ENCODE measurements at places on chromosomes 13 and 19.

- DNase-seq: no peak
These were observed 222.5 kb upstream of the SPRY2 start for GRCh38 chr13:80563439-80563838.

DNA sequence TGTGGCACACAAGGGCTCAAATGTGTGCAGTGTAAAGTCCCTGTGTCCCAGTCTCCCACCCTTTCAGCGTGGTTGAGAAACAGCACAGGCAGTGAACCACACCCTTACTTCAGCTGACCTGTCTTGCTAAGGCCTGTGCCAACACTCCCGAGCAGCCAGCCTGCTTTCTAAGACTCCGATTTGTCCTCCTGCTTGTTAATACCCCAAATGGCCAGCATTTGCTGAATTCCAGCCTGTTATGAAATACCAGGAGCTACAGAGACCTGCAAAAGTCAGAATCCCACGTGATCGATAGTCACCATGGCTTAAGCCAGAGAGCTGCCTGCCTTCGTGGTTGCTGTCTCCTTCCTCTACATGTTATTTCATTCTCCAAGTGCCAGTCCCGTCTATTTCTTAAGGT lies 200.5 kb downstream of the FGF9 start:
- DNase-seq: no peak

DNA sequence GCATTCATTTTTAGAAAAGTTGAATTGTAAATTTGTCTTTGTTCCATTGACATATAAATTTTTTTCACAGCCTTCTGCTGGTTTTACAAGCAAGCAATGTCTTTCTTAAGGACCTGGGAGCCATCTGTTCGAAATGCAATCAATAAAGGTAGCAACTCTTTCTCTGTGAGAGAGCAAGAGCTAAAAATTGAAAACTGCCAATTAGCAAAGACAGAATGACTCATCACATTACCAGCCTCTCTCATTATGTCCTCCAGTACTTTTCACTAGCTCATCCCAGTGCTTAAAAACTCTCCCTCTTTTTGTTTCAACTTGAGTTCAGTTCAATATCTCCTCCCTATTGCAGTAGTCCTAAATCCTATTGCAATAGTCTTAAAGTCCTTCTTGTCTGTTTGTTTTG lies 760.7 kb upstream of the SLITRK6 start:
- DNase-seq: no peak

- no peak for DNase-seq
These were observed 996 bp downstream of the ERVV-2 start for GRCh38 chr19:53045536-53045935.

DNA sequence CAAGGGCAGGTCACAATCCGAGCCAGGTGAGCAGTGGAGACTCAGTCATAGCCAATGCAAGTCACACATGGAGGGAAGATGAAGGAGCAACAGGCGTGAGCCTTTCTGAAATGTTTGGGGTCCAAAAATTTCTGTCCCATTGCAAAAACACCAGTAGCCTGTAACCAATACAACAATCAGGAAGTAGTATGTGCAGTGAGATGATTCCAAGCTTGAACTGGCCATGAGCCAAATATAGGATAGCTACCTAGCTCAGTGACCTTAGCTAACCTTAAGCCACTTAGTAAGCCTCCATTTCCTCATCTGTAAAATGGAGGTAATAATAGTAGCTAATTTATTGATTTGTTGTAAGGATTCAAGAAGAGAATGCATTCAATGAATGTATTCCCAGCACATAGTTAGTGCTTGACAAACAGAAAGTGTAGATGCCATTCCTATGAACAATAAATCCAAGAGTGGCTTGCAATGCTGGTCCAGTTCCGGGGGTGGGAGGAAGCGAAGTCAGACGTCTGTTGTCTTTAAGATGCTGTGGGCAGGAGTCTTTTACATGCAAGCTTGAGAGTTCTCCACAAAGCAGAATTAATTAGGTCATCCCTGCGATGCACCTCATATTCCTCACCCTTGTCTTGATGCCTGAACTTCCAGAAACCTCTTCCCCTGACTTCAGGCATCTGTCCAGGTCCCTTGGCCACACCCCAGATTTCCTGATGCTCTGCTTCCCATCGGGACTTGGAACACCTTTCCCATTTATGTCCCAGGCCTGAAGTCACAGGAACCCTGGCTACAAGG lies 195.7 kb upstream of the UBL3 start:
- DNase-seq: no peak

DNA sequence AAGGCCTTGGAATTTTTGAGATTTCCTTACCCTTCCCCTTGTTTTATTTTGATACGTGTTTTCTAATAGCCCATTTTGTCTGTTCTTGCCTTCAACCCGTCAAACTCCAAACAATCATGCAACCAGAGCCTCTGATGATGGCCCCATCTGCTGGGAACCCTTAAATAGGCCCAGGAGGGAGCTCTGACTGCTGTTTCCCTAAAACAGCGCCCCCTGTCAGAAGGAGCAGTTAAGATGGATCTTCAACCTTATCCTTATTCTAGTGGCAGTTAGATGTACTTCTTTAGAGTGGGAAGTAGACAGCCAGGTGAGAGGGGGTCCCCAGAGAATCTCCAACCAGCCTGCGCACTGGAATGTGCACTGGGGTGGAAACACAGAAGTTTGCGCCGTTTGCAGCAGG lies 1031.0 kb upstream of the PCDH9 start:
- DNase-seq: no peak

GRCh38 chr13:108795841-108796240 lies 166.4 kb downstream of the MYO16 start:
- no peak for DNase-seq

DNA sequence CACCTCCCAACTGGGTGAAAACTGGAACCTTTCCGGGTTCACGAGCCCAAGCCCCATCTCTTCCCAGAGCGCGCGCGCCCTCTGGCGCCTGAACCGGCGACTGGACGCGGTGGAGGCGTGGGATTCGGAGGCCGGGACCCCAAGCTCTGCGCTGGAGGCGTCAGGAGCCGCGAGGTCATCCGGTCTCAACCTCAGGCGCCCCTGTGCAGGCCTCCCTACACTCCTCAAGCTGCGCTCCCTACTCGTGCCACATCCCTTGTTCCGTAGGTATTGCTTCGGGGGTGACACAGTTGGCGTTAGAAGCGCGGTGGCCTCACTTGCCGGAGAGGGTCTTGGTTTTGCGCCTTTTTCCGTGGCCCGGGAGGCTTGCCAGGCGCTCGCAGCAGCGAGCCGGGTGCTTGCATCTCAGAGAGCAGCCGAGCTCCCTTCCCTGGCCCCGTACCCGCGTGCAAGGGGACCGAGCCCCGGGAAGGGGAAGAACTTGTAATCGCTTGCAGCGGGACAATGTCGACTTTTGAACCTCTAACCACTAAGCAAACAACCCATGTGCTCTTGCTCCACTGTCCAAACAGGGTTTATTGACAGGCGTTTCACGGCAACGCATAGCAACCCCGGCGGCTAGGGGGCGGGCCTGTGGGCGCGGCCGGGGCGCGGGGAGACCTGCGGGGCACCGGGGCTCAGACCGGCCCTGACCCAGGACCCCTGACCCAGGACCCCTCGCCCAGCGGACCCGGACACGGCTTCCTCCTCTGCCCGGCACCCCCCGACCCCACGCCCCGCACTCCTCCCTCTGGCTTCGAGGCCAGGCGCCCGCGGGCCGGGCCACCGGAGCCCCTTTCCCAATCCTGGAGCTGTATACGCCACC lies 8.5 kb downstream of the CDX2 start:
- DNase-seq: no peak

GRCh38 chr13:81781471-81781870 lies 1440.5 kb upstream of the SPRY2 start:
- DNase-seq: no peak
